ENCODE measurements at places on chromosomes 7 and 10. TPM values are rescaled to one million over a fixed set of nuclear protein-coding genes. Genes with fewer than 3 reads are reported as not detected.

The PNLIP gene
- total RNA-seq = 1.4 TPM

The MYH16 gene
- not detected for total RNA-seq

The DDX56 gene
- total RNA-seq = 45.4 TPM

The RAB19 gene
- 0.49 TPM for total RNA-seq

The OR6V1 gene
- not detected for total RNA-seq

The NUTM2E gene
- total RNA-seq = 0.20 TPM

The MLXIPL gene
- 22.3 TPM for total RNA-seq

The IL15RA gene
- total RNA-seq = 3.6 TPM

The CRYGN gene
- not detected for total RNA-seq

The UNCX gene
- not detected for total RNA-seq

The TRUB1 gene
- total RNA-seq = 21.1 TPM

The KNDC1 gene
- total RNA-seq = 1.1 TPM

The MSS51 gene
- 9.1 TPM for total RNA-seq

The RBP4 gene
- 55.5 TPM for total RNA-seq

The TYW1B gene
- total RNA-seq = 4.5 TPM

The TMEM229A gene
- total RNA-seq = not detected

The FGFBP3 gene
- total RNA-seq = 1.2 TPM

The ZNF853 gene
- total RNA-seq = 5.1 TPM

The PBLD gene
- 4.2 TPM for total RNA-seq

The CCT6A gene
- 111 TPM for total RNA-seq

The CTNNA3 gene
- total RNA-seq = 7.1 TPM

The MAT1A gene
- total RNA-seq = 0.30 TPM

DNA sequence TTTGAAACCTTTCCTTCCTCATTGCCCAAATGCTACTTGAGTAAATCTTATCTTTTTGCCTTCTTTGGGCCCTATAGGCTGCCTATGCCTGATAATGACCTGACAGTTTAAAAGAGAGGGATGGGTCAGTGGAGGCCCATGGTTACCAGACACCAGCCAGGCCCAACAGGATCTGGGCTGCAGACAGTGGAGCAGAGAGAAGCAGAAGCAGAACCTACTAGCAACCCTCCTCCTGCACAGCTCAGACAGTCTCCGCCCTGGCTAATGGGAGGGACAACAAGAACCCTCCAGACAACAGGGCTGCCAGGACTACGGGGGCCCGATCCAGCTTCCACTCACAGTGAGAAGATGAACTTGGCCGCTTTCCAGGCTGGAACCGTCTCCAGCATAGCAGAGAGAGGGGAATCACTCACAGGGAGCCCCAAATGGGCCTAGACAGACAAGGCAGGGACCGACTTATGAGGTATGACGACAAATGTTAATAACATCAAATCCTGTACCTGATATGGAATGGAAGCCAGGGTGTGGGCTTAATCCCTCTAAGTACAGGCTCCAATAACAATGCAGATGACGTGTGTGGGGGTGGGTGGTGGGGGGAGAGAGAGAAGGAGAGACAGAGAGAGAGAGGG lies 31.7 kb upstream of the DGKI start:
- peak; percentile 96 for DNase-seq

- DNase-seq = no peak
These were observed 231.8 kb downstream of the ADAM12 start for GRCh38 chr10:126156503-126156902.

DNA sequence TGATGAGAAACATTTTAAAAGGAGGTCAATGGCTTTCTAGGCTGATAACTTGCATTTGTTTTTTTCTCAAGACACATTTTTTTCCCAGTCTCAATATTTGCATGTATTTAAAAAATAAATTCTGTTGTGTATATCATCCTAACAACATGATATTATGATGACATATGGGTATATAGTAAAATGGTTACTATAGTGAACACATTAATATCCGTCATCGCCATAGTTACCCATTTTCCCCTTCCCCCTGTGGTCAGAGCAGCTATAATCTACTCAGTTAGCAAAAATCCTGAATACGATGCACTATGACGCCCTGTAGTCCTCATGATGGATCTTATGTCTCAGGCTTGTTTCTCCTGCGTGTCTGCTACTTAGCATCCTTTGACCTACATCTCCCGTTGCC lies 60.9 kb upstream of the ZPBP start:
- DNase-seq = no peak

GRCh38 chr7:138015096-138015495 lies 13.2 kb upstream of the CREB3L2 start:
- DNase-seq = no peak

DNA sequence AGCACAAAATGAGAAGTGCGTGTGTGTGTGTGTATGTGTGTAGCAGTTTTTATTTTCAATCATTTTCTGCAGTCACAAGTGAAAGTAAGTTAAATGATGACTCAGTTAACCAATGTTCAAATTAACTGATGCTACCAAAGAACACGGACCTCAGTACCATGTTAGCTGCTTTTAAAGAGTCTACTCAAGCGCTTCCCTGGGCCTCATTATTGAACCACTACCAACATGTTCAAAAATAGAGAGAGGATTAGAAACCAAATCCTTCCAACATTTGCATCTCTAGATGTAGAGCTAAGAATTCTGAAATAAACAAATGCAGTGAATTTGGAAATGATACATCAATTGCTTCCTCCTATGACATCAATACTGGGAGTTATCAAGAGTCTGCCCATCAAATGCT lies at the start of gene TAS2R39:
TAS2R39 (plus strand) TSS at position 396 of the 400 bp plus-strand sequence; CDS start at position 396, 0 bp downstream.
- no peak for DNase-seq

DNA sequence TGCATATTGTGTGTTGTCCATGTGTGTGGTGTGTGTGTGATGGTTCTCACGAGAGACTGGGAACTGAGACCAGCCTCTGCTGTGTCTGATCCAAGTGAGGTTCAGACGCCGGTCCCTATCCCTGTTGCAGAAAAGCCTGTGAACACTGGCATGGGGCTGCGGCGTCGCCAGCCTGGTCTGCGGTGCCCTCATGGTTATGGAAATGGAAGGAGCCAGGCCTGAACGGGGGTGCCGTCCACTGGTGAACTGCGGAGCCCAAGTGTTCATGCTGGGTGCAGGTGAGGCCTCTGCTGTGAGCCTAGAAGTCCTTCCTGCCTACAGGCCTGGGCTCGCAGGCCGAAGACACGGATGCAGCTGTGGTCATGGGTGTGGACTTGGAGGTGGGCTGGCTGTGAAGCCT lies 18.7 kb upstream of the NCAPG2 start:
- DNase-seq = no peak

DNA sequence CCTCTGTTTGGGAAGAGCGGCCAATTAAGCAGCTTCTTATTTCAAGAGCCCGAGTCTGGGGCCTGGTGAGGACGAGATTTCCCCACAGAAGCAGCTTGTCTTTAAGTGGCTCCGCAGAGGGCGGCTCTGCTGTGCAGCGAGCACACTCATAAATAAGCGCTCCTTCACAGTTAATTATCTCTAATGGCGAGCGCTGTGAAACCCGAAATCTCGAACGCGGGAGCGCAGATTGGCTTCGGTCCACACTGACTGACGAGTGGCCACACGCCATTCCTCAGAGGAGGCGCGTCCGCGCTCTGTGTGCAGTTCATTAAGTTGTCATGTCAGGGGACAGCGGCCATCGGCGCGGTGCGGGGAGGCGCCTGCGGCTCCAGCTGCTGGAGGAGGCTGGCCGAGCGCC lies 560.9 kb downstream of the DNAJB6 start:
- no peak for DNase-seq

DNA sequence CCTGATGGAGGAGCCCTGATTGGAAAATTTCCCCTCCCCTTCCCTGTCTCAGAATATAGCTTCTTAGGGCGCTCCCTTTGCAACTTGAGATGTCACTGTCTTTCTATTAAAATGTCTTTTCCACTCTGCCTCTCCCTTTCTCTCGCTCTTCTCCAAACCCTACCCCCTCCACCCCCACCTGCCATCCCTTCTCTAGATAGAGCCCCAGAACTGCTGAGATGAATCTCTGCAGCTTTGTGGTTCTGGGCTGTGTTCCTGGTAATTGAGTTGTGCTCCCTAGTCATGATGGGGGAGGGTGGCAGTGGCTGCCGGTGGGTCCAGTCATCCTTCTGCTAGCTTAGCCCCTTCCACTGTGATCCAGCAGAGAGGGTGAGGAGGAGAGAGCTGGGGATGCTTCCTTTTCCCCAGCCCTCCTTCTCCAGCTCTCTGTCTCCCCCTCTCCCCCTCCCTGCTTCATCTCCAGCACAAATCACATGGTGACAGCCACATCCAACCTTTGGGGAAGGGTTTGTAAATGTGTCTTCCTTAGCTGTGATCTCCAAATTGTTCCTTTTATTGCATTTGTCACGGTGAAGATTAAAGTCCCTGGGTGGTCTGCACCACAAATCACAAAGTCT lies 50.8 kb upstream of the BTRC start:
- no peak for DNase-seq

- no peak for DNase-seq
These were observed 5.7 kb upstream of the DYNC2I1 start for GRCh38 chr7:158850545-158851102.

DNA sequence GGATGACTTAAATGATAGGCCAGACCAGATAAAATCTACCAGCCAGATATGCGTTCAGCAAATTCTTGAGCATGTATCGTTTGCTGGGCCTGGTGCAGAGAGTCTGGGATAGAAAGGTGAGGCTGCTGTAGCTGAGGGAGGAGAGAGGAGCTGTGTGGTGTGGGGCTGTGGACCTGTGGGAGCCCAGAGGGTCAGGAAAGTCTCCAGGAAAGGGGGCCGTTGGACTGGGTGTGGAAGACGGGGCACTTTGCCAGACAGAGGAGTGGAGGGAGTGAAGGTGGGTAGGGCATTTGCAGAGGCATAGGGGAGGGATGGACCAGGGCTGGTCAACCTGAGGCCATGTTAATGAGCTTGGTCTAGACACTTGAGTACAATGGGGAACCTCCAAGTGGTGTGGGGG lies 124.7 kb upstream of the UNC5B start:
- DNase-seq = no peak

DNA sequence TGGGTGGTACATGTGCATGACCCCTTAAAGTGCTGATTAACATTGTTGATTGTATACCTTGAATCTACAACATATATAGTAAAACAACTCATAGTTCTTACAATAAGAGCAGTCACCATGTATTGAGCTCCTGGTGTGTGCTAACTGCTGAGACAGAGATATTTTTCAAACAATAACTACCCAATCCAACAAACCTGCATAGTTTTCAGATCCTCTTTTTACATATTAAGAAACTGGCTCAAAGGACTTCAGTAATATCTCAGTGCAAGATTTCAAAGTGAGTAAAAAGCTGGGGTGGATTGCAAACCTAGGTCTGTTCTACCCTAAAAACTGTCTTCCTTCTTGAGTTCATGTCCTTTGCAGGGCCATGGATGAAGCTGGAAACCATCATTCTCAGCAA lies 272.2 kb downstream of the SNX13 start:
- DNase-seq = no peak

GRCh38 chr7:93921607-93922566 lies at the start of gene GNG11:
TSS of gene GNG11 (plus strand) at chr7:93921735. CDS start at chr7:93922138, 403 bp downstream.
- DNase-seq = peak; percentile 84

DNA sequence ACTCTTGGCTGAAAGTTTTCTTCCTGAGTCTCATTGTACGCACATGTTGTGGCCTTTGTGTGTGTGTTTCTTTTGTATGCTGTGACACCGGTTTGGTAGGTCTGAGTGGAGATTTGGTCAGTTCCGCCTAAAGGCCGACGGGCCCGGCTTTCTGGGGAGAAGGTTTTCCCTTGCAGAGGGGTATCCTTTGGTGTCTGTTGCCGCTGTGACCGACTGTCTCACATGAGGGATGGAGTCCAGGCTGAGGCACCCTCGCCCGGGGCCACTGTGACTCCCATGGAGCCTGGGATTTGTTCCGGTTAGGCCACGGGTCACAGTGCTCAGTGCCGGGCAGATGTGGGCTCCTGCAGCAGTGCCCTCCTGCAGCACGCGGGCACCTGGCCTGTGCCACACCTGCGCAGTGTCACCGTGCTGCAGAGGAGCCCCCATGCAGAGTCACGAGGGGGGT lies 19.4 kb downstream of the INPP5A start:
- DNase-seq = no peak

GRCh38 chr7:78377532-78377931 lies 579.0 kb downstream of the PHTF2 start:
- DNase-seq = no peak

DNA sequence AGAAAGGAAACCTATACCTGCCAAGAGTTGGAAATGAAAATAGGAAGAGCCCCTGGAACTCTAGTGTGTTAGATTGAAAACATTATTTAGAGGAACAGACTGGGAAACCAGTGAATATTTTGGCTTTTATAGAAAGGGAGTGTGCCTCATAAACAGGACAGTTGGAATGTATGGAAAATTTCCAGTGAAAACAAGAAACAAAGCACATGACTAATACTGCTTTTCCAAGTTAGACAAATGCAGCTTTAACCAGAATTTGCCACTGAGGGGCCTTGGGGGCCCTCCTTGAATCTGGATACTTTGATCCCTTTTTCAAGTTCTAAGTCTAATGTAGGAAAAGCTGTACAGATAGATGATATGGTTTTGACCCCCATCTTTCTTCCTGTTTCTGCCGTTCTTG lies 21.2 kb downstream of the ITGB8 start:
- DNase-seq = peak; percentile 38

DNA sequence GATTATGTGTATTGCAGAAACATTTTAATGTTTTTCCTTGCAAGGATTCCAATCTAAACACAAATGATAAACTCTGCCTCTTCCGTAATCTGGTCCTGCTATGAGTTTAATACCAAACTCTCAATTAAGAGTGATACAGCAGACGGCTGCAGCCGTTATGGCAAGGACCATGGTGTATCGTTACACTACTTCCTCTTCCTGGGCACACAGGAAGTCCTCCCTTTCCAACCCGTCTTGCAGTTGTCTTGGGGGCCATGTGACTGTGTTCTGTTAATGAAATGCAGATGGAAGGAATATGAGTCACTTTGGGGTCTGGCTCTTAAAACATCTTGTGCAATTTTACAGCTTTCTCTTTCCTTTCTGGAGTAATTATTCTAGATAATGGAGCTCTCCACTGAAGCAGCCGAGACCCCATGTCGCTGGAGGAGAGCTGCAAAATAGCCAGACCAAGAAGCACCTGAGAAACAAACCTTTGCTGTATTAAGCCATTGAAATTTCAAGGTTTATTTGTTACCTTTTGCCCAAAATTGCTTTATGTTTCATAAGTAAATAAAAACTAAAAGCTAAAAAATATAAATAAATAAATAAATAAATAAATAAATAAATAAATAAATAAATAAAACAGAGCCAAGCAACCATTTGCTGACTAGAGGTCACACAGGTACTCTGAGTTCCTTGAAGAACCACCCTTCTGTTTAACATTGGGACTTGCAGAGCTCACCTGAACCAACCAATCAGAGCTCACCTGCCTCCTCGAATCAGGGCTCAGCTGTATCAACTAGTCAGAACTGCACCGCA lies 74.7 kb downstream of the FRMPD2 start:
- DNase-seq = no peak

- no peak for DNase-seq
These were observed at the start of gene SNX10 for GRCh38 chr7:26291699-26292538. TSS of gene SNX10 (plus strand) at chr7:26291862. CDS start at chr7:26346443, 54,581 bp downstream.

GRCh38 chr10:64573623-64574325 lies 1052.6 kb downstream of the REEP3 start:
- DNase-seq = no peak

GRCh38 chr10:27680006-27680557 lies 65.5 kb downstream of the MKX start:
- DNase-seq = peak; percentile 85

- DNase-seq = no peak
These were observed 155.9 kb upstream of the SLC13A1 start for GRCh38 chr7:123355576-123356190.

- no peak for DNase-seq
These were observed at the start of gene ABCC2 for GRCh38 chr10:99782447-99783286. TSS of gene ABCC2 (plus strand) at chr10:99782640. CDS start at chr10:99782845, 205 bp downstream.
